Activated CD8-positive, alpha-beta memory T cell treated with anti-CD3 and anti-CD28 coated beads, Interleukin-2, amount 10 ng/mL, durations not matched to agents 7 days and 5 days (primary cell): ENCODE measurements at places on chromosomes 2 and 18. TPM values are rescaled to one million over a fixed set of nuclear protein-coding genes. Genes with fewer than 3 reads are reported as not detected.

DNA sequence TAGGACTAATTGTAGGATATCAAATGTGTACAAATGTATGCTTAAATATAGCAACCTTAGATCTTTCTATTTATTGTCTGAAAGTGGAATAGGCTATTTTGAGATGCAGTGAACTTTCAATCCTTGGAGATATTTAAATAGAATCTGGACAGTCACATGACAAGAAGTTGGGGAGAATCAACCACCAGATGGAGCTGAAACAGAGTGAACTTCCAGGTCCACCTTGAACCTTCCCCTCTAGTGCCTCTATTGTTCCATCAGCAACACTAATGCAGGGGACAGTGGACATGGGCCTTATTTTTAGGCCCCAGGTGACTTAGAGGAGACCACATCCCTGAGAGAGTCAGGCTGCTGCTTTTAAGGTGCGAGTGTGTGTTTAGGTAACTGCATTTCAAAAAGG lies 37.0 kb upstream of the CRIM1 start:
- H3K4me3 ChIP-seq: no peak overlapping the region
- no peaks in the 10 kb centered on the region for H3K4me1 ChIP-seq
- DNase-seq: no peak
- H3K27ac ChIP-seq: no peak overlapping the region

- H3K4me1 ChIP-seq: no peaks in the 10 kb centered on the region
- H3K36me3 ChIP-seq: no peaks in the 10 kb centered on the region
- H3K4me3 ChIP-seq: no peak overlapping the region
- no peak overlapping the region for H3K27ac ChIP-seq
- no peak for DNase-seq
These were observed 17.9 kb downstream of the LDLRAD4 start for GRCh38 chr18:13236411-13236810.

- no peaks in the 10 kb centered on the region for H3K27me3 ChIP-seq
- H3K27ac ChIP-seq: no peak overlapping the region
- no peaks in the 10 kb centered on the region for H3K36me3 ChIP-seq
- no peak for DNase-seq
These were observed 1567.8 kb upstream of the PIK3C3 start for GRCh38 chr18:40387130-40387787.

- peaks cover 69% of the 10 kb centered on the region for H3K27me3 ChIP-seq
- H3K4me1 ChIP-seq: peaks cover 7% of the 10 kb centered on the region
- DNase-seq: no peak
- H3K4me3 ChIP-seq: no peak overlapping the region
- peaks cover 8% of the 10 kb centered on the region for H3K36me3 ChIP-seq
- H3K27ac ChIP-seq: no peak overlapping the region
These were observed 2.2 kb downstream of the SEPTIN10 start for GRCh38 chr2:109611467-109612095.

- H3K27ac ChIP-seq: no peak overlapping the region
- H3K4me3 ChIP-seq: no peak overlapping the region
- H3K27me3 ChIP-seq: no peaks in the 10 kb centered on the region
- DNase-seq: no peak
- H3K36me3 ChIP-seq: no peaks in the 10 kb centered on the region
- H3K4me1 ChIP-seq: no peaks in the 10 kb centered on the region
These were observed 413.5 kb downstream of the PTPRM start for GRCh38 chr18:7980656-7981055.

DNA sequence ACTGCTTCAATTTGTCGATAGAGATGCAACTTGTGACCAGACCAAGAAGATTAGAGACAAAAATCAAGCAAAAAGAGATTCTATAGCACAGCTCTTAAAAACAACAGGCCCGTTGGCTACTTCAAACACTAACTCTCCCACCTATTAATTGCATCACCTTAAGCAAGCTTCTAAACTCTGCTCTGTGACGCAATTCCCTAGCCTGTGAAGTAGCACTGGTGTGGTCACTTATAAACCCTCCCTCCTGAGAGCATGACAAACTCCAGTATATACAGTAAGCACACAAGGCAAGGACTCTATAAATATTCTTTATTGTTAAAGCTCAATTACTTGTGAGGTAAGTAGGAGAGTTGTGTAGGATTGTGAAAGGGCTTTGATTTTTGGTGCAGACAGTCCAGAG lies 72.3 kb downstream of the CMPK2 start:
- no peak overlapping the region for H3K4me3 ChIP-seq
- H3K4me1 ChIP-seq: no peaks in the 10 kb centered on the region
- H3K27me3 ChIP-seq: peaks cover 38% of the 10 kb centered on the region

DNA sequence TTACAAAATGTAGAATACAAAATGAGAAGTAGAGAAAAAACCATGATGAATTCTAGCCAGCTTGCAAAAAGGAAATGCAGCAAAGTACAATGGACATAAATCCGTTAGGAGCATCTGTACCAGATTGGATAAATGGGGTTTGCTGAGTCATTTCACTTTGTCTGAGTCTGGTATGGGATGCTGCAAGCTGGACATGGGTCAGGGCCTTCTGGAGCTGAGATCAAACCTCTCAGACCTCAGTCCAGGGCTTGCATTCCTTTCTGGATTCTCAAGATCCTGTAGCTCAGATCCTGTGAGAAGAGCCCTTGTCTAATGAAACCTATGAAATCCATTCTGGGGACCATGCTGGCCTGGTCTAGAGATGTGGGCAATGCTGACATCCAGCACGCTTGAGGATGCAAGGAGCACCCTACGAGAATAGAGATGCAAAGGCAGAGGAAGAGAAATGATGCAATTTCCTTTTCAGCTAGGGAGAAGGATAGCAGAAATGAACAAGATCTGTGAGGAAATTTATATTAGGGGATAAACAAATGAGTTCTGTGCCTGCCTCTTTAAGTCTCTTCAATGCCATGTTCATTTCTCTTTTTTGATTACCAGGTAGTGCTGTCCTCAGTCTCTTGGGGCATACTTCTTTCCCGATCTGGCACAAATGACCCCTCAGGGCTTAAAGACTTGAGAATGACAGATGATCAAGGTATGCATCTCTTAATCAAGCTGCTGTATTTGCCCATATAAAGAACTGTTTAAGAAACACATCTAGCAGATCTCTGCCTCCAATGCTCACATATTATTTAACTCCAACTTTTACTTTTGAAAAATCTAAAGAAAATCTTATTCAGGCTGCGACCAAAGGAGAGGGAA lies 230.4 kb downstream of the MEIS1 start:
- H3K4me3 ChIP-seq: no peak overlapping the region
- DNase-seq: no peak
- no peaks in the 10 kb centered on the region for H3K36me3 ChIP-seq
- no peak overlapping the region for H3K27ac ChIP-seq
- no peaks in the 10 kb centered on the region for H3K4me1 ChIP-seq
- no peaks in the 10 kb centered on the region for H3K27me3 ChIP-seq

DNA sequence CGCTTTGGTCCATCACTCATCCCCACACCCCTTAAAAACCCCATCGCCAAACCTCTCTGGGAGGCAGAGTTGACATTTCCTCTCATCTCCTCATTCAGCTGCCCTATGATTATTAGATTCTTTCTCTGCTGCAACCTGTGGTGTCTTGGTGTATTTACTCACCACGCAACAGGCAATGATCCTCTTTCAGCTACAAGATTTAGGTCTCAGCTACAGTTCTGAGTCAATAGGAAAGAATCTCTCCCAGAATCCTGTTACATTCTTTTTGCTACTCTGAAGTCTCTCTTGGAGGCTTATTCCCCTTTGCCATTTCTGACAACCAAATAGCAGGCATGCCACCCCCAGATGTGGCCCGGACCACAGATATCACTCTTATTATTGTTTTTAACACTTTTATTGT lies 468.3 kb upstream of the GYPC start:
- H3K27me3 ChIP-seq: no peaks in the 10 kb centered on the region
- no peak for DNase-seq
- no peak overlapping the region for H3K4me3 ChIP-seq

GRCh38 chr18:73805991-73806390 lies 341.6 kb downstream of the FBXO15 start:
- DNase-seq: no peak
- H3K4me3 ChIP-seq: no peak overlapping the region
- H3K4me1 ChIP-seq: no peaks in the 10 kb centered on the region
- H3K27me3 ChIP-seq: no peaks in the 10 kb centered on the region
- no peaks in the 10 kb centered on the region for H3K36me3 ChIP-seq
- H3K27ac ChIP-seq: no peak overlapping the region

DNA sequence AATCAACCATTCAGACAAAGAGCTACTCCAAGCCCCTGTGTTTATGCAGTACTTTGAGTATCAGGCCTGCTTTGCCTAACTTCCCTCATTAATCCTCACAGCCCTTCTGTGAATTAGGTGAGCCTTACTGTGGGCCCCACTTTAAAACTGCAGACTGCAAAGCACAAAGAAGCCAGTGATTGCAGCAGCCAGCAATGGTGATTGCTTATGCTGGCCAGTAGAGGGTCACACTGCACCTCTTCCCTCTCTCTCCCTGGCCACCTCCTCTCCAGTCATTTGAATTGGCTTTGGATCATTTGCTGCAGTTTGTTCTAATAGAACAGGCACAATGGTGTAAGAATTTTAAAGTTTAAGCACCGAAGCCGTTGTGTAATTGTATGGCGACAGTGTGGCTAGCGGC lies 229.9 kb downstream of the AGPS start:
- peaks cover 13% of the 10 kb centered on the region for H3K4me1 ChIP-seq
- H3K36me3 ChIP-seq: peaks cover 1% of the 10 kb centered on the region
- H3K27ac ChIP-seq: no peak overlapping the region

DNA sequence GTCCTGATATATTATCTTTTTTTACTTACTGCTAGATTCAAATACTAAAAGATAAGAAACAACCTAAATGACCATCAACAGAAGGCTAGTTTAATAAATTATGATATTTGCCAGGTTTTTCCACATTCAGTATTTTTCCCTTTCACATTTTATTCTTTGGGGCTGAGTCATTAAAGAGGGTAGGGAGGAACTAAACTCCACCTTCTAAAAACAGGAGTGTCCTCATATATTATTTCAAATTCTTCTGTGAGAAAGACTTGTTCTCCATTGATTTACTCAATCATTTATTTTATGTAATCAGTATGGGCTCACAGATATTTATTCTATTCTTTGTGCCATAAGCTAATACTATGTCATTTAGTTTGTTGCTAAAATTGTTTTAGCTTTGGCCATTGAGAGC lies 9.0 kb downstream of the HDHD2 start:
- H3K27ac ChIP-seq: no peak overlapping the region
- H3K36me3 ChIP-seq: peaks cover 27% of the 10 kb centered on the region
- H3K27me3 ChIP-seq: no peaks in the 10 kb centered on the region
- no peak overlapping the region for H3K4me3 ChIP-seq
- H3K4me1 ChIP-seq: no peaks in the 10 kb centered on the region
- no peak for DNase-seq

DNA sequence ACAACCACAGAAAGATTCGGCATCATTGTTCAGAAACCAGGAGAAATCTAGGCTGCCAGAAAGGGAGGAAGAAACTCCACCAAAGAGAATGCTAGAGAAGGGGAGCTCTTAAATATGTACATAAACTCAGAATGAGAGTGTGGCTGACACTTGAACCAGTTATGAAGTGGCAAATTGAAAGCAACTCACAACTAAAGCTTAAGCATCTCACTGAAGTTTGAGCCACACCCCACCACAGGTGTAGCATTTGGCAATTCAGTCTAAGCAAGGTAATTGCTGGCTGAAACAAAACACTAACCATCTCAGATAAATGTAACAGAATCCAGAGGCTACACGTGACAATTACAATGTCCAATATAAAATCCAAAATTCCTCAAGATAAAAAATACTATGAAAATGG lies 168.4 kb downstream of the DOK6 start:
- H3K27me3 ChIP-seq: peaks cover 4% of the 10 kb centered on the region
- DNase-seq: no peak
- no peaks in the 10 kb centered on the region for H3K36me3 ChIP-seq
- no peak overlapping the region for H3K27ac ChIP-seq
- no peaks in the 10 kb centered on the region for H3K4me1 ChIP-seq
- no peak overlapping the region for H3K4me3 ChIP-seq

The CELF4 gene
- not detected for total RNA-seq

The GYPC gene
- total RNA-seq: 99.8 TPM

The SANBR gene
- total RNA-seq: 11.0 TPM

The RTKN gene
- 0.50 TPM for total RNA-seq

The UGT1A4 gene
- total RNA-seq: not detected

The HOXD9 gene
- not detected for total RNA-seq

The RTTN gene
- total RNA-seq: 30.3 TPM
